Tibial artery (tissue), 4 donors: ENCODE measurements at places on chromosomes 16 and 17.

GRCh38 chr17:70739065-70739464, 569.7 kb downstream of the KCNJ2 start:
- DNase-seq = no peak

DNA sequence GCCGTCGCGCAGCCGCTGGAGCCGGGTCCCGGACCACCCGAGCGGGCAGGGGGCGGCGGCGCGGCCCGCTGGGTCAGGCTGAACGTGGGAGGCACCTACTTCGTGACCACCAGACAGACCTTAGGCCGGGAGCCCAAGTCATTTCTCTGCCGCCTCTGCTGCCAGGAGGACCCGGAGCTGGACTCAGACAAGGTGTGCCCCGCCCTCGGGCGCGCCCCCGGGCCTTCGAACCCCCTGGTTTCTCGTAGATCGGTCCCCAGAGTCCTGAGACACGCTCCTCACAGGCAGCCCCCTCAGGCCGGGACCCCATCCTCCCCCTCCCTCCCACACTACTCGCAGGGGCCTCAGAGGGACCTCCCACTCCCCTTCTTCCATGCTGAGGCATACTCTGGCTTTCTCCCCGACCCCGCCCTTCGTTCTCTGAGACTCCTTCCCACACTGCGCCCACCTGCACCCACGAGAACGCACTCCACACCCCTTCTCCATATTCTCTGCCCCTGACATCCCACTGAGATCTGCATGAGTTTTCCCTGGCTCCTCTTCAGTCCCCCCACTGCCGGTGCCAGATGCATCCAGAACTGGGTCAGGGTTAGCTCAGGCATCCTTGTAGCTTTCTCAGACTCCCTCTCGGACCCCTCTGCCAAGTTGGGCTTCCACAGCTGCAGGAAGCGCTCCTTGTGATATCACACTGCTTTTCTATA, 523 bp downstream of the KCTD2 start:
- peak; percentile 73 for DNase-seq

GRCh38 chr17:77358801-77359200, 218.0 kb downstream of the SEC14L1 start:
- no peak for DNase-seq

DNA sequence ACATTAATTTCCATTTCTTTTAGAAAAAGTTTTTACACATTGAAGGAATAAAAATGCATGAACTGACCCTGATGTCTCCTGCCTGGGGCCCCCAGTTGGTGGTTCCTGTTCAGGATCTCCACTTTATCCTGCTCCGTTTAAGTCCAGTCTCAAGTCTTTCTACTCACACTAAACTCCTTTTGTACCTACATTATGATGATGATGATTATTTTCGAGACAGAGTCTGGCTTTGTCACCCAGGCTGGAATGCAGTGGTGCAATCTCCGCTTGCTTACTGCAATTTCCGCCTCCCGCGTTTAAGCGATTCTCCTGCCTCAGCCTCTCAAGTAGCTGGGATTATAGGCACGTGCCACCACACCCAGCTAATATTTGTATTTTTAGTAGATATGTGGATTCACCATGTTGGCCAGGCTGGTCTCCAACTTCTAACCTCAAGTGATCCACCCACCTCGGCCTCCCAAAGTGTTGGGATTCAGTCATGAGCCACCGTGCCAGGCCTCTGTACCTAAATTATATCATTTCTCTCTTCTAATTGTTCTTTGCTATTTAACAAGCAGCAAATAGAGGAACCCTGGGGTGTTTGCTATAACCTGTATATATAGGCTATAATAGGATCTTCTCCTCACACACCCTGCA, 2.2 kb upstream of the FOXK2 start:
- DNase-seq = no peak

DNA sequence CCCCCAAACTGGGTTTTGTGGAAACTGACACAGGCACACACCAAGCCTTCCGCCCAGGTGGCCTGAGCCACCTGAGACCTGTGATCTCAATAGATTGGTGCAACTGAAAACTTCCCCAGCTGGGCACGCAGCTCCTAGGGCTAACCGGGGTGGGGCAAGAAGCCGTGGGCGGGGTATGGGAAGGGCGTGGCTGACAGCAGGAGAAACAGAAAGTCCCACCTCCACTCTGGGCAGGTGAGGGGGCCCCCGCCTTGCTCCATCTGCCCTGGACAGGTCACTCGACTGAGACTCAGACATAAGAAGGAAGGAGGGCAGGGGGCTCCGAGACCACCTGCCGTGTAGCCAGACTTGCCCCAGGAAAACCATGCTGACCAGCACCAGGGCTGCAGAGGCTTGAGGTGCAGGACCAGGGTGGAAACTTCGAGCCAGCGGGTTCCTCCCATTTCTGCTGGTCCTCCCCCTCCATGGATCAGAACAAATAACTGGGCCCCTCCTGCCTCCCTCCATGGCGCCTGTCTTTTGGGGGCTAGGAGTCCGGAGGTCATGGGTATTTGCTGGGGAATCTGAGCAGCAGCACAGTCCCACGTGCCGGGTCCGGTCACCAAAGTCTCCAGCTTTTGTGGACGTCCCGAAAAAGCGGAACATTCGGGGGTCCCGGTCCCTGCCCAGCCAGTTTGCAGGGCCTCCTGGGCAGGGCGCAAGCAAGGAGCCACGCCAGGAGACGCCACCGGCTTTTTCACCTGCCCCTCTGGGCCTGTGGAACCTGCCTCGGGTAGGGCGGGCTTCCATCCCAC, 1.3 kb downstream of the TIMP2 start:
- peak; percentile 85 for DNase-seq

DNA sequence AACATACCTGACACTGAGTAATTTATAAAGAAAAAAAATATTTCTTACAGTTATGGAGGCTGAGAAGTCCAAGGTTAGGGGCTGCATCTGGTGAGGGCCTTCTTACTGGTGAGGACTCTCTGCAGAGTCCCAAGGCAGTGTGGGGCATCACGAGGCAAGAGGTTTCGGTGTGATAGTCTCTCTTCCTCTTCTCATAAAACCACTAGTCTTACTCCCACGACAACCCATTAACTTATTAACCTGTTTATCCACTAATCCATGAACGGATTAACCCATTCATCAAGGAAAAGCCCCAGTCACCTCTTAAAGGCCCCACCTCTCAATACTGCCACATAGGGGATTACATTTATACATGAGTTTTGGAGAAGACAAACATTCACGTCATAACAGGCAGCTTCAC, 20.1 kb downstream of the CIITA start:
- DNase-seq = no peak

GRCh38 chr16:13335879-13336278, 434.5 kb downstream of the SHISA9 start:
- DNase-seq = no peak

GRCh38 chr17:2194889-2195335, 108.7 kb downstream of the SMG6 start:
- DNase-seq = no peak

DNA sequence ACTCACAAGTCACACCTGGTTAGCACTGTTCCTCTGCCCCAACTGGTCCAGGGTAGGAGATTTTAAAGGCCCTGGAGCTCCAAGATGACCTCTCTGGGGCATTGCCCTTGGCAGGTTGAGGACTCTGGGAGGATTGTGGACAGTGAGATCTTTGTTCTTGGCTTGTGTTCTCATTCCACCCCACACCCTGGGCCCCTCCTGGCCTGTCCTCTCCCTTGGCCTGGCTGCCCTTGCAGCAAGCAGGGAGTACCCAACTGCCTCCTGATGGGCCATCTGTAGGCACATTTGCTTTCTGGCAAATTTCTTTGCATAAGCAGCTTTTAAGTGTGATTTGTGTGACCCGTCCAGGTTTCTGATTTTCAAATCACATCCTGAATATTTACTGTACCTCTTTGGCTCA, 239.6 kb downstream of the UTP18 start:
- DNase-seq = no peak

DNA sequence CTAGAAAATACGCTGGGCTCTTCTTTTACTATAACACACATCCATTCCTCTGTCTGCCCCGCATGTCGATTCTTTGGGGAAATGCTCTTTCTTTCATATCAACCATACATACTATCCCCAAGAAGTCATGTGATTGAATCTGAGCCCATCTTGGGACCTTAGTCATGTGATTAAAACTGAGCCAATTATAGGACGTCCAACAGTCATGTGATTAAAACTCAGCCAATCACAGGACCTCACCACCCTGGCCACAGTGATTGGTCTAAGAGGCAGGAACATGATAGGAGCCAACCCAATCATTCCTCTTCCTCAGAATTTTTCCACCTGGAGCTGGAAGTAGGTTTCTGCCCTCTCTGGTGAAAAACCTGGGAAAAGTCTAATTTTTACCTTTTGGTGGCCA, 78.8 kb downstream of the TMEM114 start:
- DNase-seq = no peak

- no peak for DNase-seq
These were observed 8.1 kb downstream of the COX6A2 start for GRCh38 chr16:31420037-31420436.

DNA sequence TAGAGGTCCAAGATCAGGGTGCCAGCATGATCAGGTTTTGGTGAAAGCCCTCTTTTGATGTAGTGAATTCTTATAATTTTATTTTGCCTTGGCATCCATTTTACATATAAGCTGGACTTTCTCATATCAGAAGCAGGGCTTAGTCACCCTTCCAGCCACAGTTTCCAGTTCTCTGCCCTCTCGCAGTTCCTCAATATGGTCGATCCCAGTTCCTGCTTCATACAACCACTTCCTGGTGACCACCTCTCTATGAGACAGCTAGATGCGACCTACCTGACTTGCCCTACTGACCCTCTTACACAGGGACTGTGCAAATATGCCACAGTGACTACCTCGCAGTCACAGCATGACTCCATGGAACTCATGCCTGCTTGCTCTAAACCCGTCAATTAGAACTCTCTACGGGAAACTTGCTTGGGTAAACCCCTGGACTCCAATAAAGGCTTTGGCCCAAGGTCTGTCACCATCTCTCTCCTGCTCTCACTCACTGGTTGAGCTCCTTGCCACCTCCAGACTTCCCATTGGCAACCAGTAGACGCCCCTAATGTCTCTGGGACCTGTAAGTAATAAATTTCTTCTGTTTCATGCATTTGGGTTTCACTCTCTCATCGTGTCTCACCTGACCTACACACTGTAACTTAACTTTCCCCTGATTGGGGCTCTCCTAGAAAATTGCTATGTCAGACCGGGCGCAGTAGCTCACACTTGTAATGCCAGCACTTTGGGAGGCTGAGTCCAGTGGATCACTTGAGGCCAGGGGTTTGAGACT, 21.4 kb downstream of the CD300LG start:
- peak; percentile 21 for DNase-seq

GRCh38 chr16:81485824-81486539, 41.4 kb downstream of the CMIP start:
- no peak for DNase-seq

DNA sequence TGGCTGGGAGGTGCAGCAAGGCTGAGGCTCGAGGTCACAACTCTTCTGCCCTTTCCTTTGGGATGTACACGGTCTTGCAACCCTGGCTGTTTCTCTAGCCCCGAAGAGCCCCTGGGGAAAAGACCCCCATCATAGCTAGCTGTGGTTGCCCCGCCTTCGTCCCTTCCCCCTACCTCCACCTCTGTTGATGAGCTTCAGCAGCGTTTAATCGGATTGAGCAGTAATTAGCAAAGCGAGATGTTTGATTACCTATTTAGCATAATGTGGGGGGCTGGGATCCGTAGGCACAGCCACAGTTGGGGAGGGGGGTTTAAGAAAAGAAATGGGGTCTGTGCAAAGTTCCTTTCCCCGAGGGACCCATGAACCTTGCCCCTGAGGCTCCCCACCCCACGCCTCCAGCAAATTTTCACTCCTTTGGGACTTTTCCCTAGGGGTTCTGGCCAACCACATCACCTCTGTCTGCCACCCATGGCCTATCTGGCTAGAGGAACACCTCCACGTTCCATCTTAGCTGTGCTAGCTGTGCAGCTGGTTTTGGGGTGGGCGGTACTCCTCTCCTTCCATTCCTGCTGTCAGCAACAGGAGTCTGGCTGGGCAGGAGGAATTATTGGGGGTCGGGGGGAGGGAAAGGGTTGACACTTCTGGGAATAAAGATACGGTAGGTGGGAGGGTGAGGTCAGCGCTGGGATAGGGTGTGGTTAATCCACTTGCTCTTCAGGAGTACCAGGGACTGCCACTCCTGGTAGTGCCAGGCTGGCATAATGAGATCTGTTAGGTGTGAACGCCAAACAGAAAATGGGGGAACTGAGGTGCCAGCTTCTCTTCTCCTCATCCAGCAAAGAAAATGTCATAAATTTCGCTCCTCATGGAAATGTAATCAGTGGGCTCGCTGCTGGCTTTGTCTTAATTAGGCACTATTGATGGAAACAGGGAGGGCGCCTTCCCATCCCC, 1.3 kb upstream of the DNAH2 start:
- no peak for DNase-seq

DNA sequence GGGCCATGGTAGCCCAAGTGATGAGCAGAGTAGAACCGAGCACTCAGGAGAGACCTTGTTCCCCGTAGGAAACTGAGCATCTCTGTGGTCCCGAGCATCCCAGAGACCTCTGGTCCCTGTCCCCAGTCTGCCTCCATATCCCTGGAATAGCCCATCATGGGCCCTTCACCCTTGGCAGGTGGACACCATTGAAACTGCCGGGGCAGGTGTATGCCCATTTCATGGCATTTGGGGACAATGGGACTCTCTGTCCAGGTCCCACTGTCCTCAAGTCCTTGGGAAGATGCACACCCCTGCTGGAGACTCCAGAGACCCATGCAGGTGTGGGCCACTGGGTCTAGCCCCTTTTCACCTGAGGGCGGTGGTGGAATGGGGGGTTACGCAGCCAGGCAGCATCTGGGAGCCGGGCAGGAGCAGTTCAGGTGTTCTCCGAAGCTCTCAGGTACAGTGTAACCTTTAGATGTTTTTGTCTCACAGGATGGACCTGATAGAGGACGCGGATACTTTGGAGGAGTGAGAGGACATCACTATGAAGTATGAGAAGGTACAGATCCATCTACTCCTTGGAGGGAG, 75.9 kb downstream of the GOSR1 start:
- no peak for DNase-seq

GRCh38 chr16:31008149-31008548, 2.3 kb downstream of the STX1B start:
- DNase-seq = no peak

- DNase-seq = no peak
These were observed 21.2 kb upstream of the EIF1 start for GRCh38 chr17:41667280-41668041.

DNA sequence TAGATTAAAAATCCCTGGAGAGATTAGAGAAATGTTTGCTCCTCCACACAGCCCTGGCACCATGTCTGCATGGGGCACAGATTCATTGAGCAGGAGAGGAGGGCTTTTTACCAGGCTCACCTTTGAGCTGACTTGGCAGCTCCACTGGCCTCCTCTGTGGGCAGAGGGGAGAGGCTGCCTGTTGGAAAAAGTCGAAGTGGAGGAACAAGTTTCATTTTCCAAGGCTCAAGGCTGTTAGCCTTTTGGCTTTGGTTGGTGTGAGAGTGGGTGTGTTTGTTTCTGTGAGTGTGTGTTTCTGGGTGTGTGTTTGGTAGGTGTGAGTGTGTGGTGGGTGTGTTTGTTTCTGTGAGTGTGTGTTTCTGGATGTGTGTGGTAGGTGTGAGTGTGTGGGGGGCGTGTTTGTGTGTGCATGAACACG, 5.6 kb downstream of the TMEM238L start:
- no peak for DNase-seq

DNA sequence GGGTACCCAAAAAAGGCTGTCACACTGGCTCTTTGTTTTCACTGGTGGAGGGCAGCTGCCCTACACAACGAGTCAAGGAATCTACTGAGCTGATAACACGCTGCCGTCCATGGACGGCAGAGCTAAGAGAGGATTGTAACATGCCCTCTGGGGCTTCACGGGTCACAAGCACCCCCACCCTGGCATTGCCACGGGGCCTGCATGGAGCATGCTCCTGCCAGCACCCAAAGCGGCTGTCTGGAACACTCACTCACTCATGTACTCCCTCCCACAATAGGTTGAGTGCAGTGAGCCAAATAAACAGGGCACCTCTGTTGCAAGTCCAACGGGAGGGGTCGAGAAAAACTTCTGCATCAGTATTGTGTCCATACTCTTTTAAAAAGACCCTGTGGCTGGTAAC, 181.6 kb downstream of the MAP2K6 start:
- no peak for DNase-seq
